Lung (tissue), 17 donors: ENCODE measurements at places on chromosomes 16 and 17. TPM values are rescaled to one million over a fixed set of nuclear protein-coding genes. Genes with fewer than 3 reads are reported as not detected.

CDK5R1 gene
- 0.41 TPM for polyA plus RNA-seq

DNA sequence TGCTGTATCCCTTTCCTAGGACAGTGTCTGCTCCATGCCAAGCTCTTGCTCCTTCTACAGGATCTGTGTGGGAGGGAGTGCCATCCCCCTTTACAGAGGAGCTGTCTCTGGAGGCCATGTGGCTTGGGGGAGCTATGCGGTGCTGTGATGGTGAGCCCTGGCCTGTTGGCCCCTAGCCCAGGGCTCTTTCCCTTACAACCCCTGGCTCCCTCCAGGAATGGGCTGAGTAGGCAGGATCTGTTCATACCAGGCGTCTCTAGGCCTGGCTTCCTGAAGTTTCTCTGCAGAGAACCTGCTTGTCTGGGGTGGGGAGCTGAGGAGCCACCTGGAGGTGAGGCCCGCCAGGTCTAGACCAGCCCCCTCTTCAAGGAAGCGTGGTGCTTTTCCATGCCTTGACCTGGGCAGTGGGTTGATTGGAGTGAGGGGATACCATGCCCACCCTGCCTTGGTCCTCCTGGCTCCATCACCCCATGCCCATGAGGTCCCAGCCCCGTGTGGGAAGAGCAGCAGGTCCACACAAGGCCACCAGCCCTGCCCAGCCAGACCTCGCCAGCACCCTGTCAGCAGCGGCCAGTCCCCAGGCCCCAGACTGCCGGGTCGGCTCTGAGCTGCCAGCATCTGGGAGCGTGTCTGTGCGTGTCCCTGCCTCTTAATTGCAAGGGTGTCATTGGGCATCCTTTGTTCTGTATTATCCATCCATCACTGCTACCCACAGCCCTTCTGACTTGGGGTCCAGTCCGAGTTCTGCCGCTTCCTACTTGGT, 14.7 kb downstream of the LLGL2 start:
- no peak for DNase-seq

KRTAP9-2 gene
- not detected for polyA plus RNA-seq

MYO15A gene
- polyA plus RNA-seq: 0.56 TPM

- DNase-seq: no peak
Measured at GRCh38 chr16:59964232-59964924, 1230.3 kb upstream of the GOT2 start.

DNA sequence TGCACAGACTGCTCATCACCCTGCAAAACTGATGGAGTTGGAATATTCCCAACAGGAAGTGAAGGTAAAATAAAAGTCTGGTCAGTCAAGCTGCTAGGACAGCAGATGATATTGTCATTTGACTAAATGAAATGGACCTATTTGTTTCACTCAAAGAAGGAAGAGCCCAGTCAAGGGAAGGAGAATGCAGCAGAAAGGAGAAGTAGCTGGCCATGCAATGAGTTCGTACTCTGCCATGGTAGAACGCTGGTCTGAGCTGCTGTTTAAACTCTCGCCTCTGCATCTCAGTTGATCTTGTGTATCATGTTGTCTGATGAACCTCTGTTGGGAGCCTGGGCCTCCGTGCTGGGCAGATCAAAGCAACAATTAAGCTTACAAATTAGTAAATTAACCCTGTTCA, 15.6 kb upstream of the YPEL2 start:
- no peak for DNase-seq

DNA sequence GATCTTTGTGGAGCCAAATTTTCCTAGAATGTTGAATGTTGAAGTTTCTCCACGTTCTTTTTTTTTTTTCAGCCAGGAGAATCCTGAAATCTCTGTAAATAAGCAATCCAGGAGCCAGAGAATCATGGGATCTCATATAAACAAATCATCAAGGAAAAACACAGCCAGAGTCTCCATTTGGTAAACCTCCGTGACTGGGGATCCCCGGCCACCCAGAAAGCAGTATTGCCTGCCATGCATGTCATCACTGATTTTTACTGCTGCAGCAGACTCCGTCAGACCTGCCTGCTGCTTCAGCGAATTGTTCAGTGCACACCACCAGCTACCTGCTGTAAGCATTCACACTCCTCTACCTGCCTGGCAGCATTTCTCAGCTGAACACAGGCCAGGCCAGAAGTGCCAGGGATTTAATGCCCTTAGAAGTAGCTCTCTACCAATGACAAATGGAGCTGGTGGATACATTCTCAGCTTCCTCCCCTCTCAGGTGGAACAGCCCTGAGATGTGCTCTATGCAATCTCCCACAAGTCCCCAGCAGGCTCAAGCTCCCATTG, 158.6 kb downstream of the CYLD start:
- no peak for DNase-seq

GRCh38 chr17:67555855-67556254, 161.9 kb upstream of the NOL11 start:
- DNase-seq: no peak

- no peak for DNase-seq
Measured at GRCh38 chr17:50187394-50187725, 14.1 kb downstream of the COL1A1 start.

DNA sequence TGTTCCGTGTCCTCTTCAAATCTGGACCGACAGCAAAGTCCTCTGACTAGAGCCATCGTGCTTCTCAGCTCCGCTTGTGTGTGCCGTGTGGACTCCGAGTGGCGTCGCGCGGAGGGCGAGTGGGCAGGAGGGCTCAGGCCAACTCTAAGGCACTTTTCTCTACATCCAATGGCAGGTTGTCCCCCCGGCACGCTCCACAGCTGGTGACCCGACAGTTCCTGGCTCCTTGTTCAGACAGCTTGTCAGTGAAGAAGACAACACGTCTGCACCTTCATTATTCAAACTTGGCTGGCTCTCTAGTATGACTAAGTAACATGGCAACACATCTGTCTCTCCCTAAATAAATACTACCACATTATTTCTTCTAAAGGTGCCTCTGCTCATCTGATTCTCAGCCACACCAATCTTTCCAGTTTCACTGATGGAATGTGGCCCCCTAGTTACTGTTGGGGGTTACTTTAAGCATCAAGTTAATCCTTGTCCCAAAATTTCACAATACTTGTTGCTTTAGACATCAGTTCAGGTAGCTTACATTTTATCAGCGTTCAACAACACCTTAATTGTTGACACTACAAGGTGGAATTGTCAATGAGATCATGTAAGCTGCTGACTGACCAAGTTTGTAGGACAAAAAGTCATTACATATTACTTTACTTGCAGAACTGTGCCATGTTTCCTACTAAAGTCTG, 15.4 kb downstream of the COG1 start:
- no peak for DNase-seq

IGSF6 gene
- 41.9 TPM for polyA plus RNA-seq

DNA sequence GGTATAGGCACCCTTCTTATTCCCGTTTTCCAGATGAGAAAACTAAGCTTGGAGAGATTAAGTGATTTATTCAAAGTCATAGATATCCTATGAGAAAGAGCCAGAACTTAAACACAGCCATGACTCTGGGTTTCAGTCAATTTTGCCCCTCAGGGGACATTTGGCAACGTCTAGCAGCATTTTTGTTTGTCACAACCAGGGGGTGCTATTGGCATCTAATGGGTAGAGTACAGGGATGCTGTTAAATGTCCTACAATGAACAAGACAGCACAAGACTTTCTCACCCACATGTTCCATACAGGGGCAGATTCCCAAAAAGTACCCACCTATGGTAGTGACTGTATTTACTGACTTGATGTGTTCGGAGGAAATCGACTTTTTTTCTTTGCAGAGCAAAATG, 4.8 kb upstream of the SHISA9 start:
- peak; percentile 5 for DNase-seq

ADAM11 gene
- polyA plus RNA-seq: 0.15 TPM

PLXDC1 gene
- polyA plus RNA-seq: 5.9 TPM

GRCh38 chr17:68390888-68391545, 66.3 kb downstream of the WIPI1 start:
- no peak for DNase-seq

- DNase-seq: peak; percentile 62
Measured at GRCh38 chr17:58121925-58122324, 26.3 kb upstream of the OR4D1 start.

DNA sequence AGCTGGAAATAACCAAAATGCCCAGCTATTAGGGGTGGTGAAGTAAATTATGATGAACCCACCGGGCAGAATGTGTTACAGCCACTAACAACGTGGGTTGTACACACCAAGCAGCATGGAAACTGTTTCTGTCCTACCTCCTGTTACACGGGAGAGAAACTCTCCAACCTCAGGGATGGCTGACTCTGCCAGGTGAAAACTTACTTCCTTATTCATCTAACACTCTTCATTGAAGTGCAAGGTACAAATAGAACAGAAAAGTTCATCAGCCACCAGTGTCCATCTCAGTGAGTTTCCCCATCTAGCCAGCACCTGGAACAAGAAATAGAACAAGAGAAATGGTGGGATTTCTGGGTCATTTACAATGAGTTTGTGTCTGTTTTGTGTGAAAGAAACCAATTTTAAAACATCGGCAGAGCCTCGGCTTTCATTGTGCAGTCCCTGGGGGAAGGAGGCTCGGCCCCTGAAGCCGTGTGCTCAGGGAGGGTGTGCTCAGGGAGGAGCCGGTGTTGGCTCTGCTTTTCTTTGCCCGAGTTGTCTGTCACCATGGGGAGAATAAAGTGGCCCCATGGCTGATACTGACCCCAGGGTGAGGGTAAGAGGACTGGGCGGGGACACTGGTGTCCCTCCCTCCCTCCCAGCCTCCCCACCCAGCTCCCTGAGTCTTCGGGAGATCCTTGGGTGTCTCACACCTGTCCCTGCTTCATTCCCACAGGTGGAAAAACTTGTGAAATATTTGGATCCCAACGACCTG, 39.8 kb downstream of the RAB11FIP4 start:
- no peak for DNase-seq

SLC47A2 gene
- polyA plus RNA-seq: 0.06 TPM

DNA sequence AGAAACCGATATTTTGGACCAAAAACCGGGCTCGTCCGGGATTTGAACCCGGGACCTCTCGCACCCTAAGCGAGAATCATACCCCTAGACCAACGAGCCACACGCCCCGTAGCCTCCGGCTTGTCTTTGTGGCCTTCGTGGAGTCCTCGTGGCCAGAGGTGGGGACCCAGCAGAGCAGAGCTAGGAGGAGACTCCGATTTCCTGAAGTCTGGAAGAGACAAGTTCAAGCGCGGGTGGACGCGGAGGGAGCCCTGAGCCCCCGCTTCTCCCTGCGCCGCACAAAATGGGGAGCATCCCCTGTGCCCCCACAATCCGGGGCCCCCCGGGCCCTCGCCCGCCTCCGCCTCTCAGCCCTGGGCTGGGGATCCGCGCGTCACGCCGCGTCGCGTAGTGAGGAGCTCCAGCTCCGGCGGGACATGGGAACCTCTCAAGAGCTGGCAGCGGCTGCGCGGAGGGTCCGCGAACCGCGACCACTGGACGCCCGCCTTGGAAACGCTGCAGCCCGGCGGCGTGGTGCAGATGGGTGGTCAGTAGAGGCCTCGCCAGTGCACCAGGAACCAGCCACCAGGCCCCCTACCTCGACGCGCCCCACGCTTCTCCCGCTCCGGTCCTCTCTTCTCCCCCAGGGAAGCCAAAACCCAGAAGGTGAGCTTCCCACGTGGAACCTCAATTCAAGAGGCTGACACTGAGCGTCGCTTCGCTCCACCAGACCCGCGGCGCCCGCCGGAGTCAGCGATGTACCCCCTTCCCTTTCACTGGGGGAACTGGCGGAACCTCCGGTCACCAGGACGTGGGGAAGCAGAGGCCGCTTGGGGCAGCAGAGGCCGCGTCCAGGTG, 5.2 kb upstream of the OR1F1 start:
- peak; percentile 24 for DNase-seq

CACNA1H gene
- polyA plus RNA-seq: 7.1 TPM

- no peak for DNase-seq
Measured at GRCh38 chr16:63568164-63568563, 1531.9 kb upstream of the CDH8 start.
